ENCODE measurements at places on chromosomes 1 and 21.

DNA sequence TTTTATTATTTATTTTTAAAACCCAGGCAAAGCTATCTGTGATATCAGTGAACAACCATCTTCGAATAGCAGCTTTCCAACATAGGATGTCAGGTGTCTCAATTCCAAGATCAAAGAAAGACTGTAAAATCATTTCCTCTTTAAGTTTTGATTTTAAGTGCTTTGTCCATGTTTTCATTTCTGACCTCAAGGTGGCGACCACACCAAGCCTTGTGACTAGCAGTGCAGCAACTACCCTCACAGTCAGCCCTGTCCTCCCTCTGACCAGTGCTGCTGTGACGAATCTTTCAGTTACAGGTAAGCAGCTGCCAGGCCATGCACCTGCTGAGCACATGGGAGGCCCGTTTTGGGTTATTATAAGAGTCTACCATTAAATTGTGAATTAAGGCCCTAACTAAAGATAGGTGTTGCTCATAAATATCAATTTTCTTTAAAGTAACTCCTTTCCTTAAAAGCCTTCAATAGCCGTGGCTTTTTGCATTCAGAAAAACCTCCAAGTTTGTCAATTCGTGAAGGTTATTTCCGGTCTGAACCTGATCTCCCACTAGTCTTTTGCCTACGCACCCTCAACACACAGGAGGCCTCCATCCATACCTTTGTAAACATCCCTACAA lies 117.0 kb downstream of the CD247 start:
- DNase-seq: peak; percentile 29

DNA sequence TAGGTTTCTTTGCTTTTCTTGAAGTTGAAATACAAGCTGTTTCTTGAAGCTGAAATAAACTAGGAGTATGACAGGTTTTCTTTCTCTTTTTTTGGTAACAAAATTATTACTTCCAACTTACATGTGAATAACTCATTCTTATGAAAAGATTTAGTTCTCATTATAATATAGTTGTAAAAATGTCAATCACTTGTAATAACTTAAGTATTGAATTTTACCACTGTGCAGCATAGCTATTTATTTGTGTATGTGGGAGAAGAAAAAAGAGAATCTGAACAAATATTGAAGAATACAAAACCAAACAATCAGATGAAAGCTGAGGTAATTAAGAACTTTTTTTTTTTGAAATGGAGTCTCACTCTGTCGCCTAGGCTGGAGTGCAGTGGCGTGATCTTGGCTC lies 11.1 kb downstream of the CLIC4 start:
- no peak for DNase-seq

- no peak for DNase-seq
Measured at GRCh38 chr1:224768971-224769370, 152.9 kb downstream of the CNIH3 start.

DNA sequence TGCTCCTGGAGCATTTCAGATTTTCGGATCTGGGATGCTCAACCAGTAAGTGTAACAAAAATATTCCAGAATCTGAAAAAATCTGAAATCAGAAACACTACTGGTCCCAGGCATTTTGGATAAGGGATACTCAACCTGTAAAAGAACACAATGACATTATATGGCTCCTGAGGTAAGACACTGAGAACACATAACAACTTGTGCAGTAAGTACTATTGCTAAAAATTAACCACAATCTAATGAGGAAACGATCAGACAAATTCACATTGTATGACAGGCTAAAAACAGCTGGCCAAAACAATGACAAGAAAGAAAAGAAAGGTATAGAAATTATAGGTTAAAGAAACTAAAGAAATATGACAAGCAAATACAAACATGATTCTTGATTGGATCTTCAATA lies 54.9 kb downstream of the LTN1 start:
- DNase-seq: no peak

DNA sequence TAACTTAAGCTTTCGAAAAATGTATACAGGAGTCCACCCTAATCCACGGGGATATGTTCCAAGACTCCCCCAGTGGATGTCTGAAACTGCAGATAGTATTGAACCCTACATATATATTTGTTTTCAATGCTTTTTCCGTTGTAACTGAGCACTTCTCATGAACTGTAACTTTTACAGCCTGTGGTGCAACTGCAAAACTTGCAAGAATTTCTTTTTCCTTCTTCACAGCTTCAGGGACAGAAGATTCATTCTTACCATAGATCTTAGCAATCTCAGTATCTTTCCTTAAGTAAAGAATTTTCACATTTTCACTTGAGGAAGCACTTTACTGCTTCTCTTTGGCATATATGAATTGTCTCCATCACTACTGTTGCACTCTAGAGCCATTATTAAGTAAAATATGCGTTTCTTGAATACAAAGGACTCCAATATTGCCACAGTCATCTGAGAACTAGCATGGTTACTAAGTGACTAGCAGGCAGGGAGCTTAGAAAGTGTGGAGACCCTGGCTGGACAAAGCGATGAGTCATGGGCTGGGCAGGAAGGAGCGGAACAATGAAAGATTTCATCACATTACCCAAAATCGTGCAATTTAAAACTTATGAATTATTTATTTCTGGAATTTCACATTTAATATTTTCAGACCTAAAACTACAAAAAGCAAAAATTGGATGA lies 14.1 kb downstream of the DPYD start:
- no peak for DNase-seq

- DNase-seq: peak; percentile 26
Measured at GRCh38 chr1:23742670-23743286, 493 bp upstream of the ELOA start.

GRCh38 chr1:21633992-21634805 lies 35.0 kb downstream of the RAP1GAP start:
- DNase-seq: no peak

GRCh38 chr1:196993916-196994315 lies 16.6 kb downstream of the CFHR5 start:
- DNase-seq: no peak

GRCh38 chr1:227952374-227953021 lies 4.8 kb upstream of the WNT9A start:
- DNase-seq: no peak

DNA sequence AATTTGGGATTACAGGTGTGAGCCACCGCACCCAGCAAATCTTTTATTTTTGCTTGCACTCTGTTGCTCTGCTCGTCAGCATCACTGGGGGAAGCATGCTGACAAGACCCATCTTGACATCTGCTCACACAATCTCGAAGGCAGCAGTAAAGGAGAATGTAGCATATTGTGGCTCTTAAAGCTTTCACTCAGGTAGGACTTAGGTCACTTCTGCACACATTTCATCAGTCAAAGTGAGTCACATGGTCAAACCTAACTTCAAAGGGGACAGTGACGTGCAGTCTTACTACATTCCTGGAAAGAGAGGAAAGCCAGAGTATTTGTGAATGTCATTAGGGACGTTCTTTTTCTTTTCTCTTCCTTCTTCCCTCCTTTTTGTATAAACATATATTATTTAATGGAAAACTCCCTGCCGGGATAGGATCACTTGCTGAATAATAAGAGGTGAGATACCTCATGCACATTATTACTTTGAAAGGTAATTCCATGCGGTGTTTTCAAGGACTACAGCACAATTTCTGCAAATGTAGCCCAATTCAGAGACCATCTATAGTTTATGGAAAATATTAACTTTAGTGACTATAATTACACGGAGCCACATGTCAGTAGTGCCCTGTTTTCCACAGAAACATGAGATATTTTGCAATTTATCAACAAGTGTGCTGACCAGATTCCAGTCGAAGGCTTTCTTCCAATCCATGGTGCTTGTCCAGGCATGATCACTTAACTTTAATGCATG lies 19.3 kb upstream of the ACBD6 start:
- no peak for DNase-seq

- DNase-seq: peak; percentile 44
Measured at GRCh38 chr21:36926989-36927718, 39.3 kb downstream of the HLCS start.

GRCh38 chr1:100390531-100390930 lies 38.2 kb downstream of the CDC14A start:
- DNase-seq: no peak

DNA sequence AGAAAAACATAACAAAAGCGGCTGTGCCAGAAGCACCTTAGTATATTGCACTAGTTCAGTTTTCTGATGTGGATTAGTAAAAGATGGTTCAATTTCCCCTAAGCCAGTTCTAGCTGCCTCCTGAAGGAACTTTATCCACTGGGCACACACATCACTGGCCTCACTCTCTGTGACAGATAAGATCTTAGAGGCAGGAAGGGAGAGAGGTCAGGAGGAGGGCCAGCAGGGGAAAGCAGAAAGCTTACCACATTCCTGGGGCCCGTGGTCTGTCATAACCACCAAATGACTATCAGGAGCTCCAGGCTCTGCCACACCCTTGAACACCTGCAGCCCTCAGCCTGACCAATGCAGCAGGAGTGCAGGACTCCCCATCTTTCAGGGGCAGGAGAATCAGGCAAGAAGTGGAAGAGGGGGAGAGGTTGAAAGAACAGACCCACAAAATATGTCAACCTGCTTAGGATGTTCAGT lies 37.8 kb downstream of the LRRC71 start:
- no peak for DNase-seq

- DNase-seq: no peak
Measured at GRCh38 chr1:226964611-226965486, 24.8 kb downstream of the COQ8A start.

DNA sequence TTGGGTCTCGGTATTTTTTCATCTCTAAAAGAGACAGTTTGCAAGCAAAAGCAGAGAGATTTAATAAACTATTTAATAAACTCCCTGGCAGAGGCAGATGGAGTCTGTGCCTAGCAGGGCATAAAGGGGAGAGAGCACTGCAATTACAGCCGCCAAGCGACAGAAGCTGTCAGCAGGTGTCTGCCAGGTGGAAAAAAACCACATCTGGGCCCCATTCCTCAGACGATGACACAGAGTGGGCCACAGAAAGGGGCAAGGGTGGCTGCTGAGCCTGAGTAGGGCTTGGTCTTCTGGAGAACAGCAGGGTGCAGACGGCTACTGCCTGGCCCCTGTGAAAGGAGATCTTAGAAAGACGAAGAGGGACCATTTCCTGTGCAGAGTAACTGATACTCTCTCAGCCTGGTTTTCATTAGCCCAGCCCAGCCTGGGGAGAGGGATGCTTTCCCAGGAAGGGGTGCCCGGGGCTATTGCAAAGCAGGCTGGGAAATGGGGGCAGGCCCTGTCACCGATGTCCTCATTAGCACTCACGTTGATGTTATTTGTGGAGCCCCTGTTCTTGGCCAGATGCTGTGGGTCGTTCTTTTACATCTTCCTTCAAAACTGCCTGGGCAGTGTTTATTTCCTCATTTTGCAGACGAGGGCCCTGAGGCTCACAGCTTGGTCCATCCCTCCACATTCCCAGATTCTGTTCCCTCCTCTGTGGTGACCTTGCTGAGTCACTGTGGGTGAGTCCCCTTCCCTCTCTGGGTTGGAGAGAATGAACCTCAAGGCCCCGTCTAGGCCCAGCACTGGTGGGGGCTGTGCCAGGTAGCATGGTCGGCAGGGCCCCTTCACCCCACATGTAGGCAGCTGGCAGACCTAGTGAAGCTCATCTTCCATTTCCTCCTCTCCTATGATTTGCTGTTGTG lies 472.7 kb downstream of the PTPRU start:
- DNase-seq: no peak

DNA sequence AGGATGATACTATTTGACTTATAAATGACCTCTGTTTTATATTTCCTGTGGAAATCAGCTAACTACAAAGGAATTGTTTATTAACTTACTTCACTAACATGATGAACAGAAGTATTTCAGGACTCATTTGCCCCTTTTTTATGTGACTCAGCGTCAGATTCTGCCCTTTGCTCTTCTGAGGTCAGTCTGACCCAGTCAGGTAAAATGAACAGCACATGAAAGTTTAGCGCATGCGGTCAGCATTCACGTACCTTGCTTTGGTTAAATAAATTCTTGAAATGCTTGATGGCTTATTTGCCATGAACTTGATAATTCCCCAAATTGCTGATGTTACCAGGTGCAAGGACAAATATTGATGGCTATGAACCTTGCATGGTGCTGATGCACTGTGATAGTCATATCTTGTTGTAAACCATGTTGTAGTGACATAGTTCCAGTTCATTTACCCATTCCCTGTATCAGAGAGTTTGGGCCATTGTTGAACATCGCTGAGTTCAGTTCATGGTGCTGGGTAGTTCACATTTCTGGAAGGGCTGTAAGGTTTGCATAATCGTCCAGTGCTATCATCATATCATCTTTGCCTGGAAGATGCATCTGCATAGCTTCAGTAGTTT lies 133.4 kb downstream of the NFIA start:
- DNase-seq: no peak

DNA sequence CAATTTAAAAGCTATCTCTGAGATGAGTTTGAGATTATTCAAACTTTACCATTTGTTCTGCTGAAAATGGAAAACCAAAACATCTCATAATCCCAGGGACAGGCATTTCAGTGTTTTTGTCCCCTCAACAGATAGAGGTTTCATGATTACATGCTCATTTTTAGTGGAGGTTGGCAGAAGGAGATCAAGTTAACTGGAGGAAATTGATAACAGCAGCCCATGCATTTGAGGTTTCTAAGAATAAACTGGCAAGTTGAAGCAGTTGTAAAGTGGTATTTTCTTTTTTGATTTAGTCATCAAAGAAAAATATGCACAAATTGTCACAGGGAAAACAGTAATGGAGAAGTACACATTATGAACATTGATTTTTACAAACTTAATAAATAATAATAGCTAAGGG lies 205.8 kb downstream of the PLA2G4A start:
- DNase-seq: no peak

GRCh38 chr1:27661412-27662075 lies 10.4 kb downstream of the IFI6 start:
- no peak for DNase-seq

GRCh38 chr1:217574265-217574949 lies 56.5 kb downstream of the GPATCH2 start:
- DNase-seq: no peak

DNA sequence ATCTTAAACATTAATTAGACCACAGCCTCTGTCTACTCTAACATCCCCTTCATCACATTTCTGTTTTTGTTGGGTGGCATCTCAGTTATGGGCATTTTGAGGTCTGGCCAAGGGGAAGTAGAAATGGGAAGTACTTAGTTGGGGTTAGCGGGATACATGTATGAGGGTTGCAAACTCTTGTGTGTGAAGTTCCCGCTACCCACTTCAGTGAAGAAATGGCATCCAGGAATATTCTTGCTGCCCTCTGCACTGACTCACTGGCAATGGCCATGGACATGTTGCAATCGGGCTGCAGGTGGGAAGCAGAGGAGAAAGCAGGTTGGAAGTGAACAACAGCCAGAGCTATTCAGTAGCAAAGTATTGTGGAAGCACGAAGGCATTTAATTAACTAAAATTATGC lies 7.4 kb downstream of the CD48 start:
- DNase-seq: no peak

DNA sequence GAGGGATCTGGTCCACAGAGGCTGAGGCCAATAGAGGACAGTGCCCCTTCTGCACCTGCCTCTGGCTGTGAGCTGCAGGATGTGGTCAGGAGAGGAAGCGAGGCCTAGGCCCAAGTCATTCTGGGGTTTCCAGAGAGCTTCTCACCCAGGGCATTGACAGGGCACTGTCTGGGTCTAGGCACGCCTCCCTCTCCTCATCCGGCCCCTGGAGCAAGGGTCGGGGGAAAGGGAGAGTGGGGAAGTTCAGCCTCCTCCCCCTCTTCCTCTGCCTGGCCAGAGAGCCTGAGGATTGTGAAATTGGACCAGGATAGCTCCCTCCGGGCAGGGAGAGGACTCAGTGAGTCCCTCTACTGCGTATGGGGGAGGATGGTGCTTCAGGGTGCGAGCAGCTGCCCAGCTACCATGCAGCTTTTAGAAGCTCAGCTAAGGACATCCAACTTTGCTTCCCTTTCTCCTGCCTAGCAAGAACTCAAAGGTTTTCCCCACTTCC lies 6.3 kb upstream of the INAVA start:
- no peak for DNase-seq

- DNase-seq: no peak
Measured at GRCh38 chr1:33723251-33723650, 140.6 kb upstream of the HMGB4 start.

- no peak for DNase-seq
Measured at GRCh38 chr1:14767075-14767474, 168.6 kb downstream of the KAZN start.

All from renal pelvis (tissue), 12 donors.